Dorsolateral prefrontal cortex (tissue), 122 donors: ENCODE measurements at places on chromosomes 13 and 19.
A peak's percentile ranks its signal among the peaks of the same experiment; 100 is the strongest.

DNA sequence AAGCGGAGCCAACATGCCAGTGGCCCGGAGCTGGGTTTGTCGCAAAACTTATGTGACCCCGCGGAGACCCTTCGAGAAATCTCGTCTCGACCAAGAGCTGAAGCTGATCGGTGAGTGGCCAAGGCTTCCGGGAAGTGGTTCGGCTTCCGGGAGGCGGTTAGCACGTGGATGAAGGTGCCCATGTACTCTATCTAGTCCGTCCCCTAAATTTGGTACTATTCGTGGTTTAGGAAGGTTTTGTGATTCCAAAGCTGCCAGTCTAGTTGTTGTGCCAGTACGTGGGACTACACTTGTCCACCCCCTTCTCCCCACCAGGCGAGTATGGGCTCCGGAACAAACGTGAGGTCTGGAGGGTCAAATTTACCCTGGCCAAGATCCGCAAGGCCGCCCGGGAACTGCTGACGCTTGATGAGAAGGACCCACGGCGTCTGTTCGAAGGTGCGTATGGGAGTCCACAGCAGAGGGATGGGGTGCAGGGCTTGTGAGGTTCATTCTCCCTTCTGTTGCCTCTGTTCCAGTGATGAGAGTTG, 579 bp downstream of the RPS9 start:
- no peak for DNase-seq

GRCh38 chr13:20708216-20708615, 4.7 kb downstream of the IL17D start:
- DNase-seq = no peak

DNA sequence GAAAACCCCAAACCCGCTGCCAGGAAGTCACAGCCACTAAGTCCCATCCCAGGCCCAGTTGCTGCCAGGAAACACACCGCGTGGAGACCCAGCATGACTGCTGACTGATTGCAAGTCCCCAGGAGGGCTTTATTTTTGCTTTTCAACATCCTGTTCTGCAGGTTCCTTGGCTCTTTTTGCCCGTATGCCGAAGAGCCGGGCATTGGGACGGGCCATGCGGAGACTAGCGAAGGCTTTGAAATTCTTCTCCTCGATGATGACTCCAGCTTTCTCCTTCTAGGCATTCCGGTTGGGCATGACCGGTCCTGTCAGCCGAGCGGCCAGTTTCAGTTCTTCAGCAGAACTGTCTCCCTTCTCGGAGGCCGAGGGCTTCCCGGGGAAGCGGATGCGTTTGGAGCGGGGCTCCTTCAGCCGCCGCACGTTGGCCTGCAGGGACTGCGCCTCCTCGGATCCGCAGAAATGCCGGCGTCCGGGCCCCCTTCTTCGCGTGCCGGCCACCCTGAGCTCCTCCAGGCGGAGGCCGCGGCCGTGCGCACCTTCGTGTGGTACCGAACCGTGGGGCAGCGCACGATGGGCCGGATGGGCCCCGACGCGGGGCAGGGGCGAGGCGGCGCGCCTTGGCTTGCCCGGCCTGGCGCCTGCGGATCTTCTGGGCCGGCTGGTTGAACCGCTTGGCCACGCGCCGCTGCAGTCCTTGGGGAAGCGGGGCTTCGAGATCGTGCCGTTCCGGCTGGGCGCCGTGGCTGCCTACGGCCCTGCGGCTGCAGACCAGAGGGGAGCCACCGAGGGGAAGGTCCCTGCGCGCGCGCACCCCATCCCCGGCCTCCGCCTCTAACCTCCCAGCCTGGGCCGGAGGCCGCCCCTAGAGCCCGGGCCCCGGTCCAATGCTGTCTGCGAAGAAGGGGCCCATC, 15.2 kb downstream of the ZSCAN5C start:
- DNase-seq = no peak

- DNase-seq = no peak
Measured at GRCh38 chr19:15235781-15236180, 3.5 kb upstream of the EPHX3 start.

DNA sequence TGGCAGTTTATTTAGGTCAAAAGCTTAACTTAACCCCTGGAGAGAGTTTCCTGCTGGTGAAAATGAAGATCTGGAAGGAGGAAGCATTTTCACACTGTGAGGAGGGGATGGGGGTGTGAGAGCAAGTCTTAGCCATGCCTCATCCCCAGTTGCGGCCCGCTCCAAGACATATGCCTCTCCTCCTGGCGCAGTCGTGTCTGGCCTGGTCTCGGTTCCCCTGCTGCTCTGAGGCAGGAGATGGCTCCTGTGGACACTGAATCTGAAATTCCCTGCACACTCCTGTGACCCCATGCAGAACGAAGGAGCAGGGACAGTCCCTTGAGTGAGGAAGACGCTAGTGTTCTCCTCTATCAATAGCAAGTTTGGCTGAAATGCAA, 360 bp upstream of the ZNF69 start:
- DNase-seq = no peak

GRCh38 chr19:33075519-33075918, 5.5 kb upstream of the GPATCH1 start:
- no peak for DNase-seq

DNA sequence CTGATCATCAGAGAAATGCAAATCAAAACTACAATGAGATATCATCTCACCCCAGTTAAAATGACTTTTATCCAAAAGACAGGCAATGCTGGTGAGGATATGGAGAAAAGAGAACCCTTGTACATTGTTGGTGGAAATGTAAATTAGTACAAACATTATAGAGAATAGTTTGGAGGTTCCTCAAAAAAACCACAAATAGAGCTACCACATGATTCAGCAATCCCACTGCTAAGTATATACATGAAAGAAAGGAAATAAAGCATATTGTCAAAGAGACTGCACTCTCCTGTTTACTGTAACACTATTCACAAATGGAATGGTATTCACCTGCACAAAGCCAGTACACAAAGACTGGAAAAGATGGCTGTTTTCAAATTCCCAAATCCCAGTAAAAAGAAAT, 1233.7 kb downstream of the PCDH17 start:
- no peak for DNase-seq

GRCh38 chr13:26951581-26952177, 191.1 kb upstream of the GPR12 start:
- no peak for DNase-seq

DNA sequence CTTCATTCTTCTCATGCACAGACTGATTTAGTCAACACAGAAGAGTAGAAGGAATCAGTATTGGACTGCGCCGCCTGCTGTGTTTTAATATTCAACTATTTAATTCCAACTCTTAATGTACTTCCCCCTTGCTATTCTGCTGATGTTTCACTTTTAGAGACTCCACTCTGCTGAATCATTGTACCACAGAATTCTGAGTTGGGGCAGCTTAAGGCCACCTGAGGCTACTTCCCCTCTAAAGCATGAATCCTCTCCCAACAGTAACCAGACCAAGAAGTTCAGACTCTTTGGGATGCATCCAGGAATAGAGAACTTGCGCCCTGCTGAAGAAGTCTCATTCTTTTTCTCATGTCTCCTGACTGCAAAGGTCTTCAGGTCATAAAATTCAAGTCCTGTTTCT, 708.8 kb downstream of the UQCRFS1 start:
- no peak for DNase-seq

DNA sequence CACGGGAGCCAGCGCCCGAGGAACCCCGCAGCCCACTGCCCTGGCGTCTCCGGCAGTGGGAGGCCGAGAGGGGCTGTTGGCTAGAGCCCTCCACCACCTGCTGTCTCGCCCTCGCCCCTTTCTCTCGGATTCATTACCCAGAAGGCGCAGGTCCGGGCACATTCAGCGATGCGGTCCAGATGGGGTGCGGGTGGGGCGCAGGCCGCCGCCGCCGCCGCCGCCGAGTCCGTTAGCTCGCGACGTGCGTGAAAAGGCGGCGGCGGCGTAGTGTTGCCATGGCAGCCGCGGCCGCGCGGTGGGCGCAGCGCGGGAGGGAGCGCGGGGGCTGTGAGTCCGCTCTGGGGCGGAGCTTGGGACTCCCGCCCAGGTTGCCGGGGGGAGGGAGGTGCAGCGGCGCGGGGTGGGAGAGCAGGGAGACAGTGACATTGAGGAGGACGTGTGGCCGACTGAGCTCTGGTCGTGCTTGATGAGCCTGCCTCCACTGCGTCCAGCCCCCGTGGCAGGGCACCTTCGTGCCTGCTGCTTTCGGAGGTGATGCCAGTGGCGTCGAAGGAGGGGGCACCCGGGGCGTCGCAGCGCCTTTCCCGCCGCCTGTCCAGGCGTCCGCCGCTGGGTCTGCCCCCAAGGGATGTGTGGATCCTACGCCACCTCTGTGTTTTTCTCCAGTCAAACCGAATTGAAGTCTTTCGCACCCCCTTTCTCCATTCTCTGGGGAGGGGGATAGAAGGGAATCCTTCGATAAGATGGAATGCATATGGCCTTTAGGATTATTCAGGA, at the start of gene KATNAL1:
Gene KATNAL1, minus strand, starts transcription at position 358 of the 777 bp plus-strand sequence. CDS start 23,774 bp downstream, outside the sequence.
- DNase-seq = peak; percentile 93
